ENCODE measurements at places on chromosomes 4 and X. TPM values are rescaled to one million over a fixed set of nuclear protein-coding genes. Genes with fewer than 3 reads are reported as not detected.

PCDH7 gene
- polyA plus RNA-seq: 0.60 TPM

APELA gene
- not detected for polyA plus RNA-seq

ASB12 gene
- polyA plus RNA-seq: not detected

VCX2 gene
- not detected for polyA plus RNA-seq

NKX6-1 gene
- polyA plus RNA-seq: not detected
